ENCODE measurements at places on chromosomes 3 and 15. TPM values are rescaled to one million over a fixed set of nuclear protein-coding genes. Genes with fewer than 3 reads are reported as not detected.

PAQR5 gene
- 1.7 TPM for total RNA-seq

DNA sequence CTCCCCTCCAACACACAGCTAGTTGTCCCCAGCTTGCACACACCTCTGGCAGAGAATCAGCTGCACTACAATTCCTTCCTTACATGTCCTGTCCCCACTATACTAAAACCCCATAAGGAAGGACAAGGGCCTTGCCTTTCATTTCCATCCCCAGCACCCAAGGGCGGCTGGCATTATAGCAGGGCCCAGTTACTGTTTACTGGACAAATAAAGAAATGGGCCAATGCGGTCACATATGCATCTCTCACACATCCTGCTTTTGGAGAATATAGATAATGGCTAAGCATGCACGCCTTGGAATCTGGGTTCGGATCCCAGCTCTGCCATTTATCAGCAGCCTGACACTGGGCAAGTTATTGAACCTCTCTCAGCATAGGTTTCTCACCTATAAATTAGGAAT, 99.1 kb downstream of the DAPK2 start:
- no peaks in the 10 kb centered on the region for H3K36me3 ChIP-seq
- H3K4me3 ChIP-seq, result no peak overlapping the region
- H3K27ac ChIP-seq, result no peak overlapping the region
- H3K4me1 ChIP-seq, result peaks cover 3% of the 10 kb centered on the region

TNFAIP8L3 gene
- total RNA-seq, result 24.1 TPM

CHRM5 gene
- not detected for total RNA-seq

- no peaks in the 10 kb centered on the region for H3K36me3 ChIP-seq
- no peak for DNase-seq
- no peak overlapping the region for H3K4me3 ChIP-seq
- no peaks in the 10 kb centered on the region for H3K4me1 ChIP-seq
Observed at GRCh38 chr15:87827131-87827530, 429.4 kb downstream of the NTRK3 start.

GRCh38 chr3:33768578-33769330, 29.7 kb upstream of the PDCD6IP start:
- DNase-seq, result no peak
- no peaks in the 10 kb centered on the region for H3K36me3 ChIP-seq
- no peak overlapping the region for H3K27ac ChIP-seq
- H3K4me1 ChIP-seq, result no peaks in the 10 kb centered on the region

Data from ovary (tissue), 10 donors.